8988T (cell line): ENCODE measurements at places on chromosomes 12 and 14.
A peak's percentile ranks its signal among the peaks of the same experiment; 100 is the strongest.

- DNase-seq = no peak
These were observed 4.8 kb downstream of the GUCY2C start for GRCh38 chr12:14691560-14691959.

- DNase-seq = no peak
These were observed 62.7 kb downstream of the CHST11 start for GRCh38 chr12:104519190-104520019.

- no peak for DNase-seq
These were observed 33.6 kb upstream of the TDRD9 start for GRCh38 chr14:103894723-103895059.

GRCh38 chr14:37145395-37145794, 27.0 kb downstream of the SLC25A21 start:
- no peak for DNase-seq

DNA sequence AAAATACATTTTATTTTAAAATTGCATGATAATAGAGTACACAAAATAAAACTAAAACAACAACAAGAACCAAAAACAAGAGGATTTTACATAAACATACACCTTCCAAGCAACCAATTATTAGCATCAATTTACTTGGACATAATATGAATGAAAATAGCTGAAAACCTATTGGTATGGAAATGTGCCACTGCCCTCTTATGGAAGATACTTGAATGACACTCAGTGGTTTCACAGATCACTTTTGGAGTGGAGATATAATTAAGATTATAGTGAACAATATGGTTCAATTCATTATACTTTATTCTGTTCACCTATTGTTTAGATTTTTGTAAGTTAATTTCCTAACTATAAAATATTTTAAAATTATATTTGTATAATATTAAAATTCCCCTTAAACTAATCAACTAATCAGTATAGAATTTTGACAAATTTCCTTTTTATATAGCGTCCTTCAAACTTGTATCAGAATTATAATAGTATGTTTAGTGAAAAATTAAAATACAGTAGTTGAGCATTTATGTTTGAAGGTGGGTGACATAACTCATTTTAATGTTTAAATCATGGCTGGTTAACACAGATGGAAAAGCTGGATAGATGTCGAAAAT, 70.1 kb downstream of the SLC6A15 start:
- no peak for DNase-seq

- DNase-seq = no peak
These were observed 877 bp downstream of the BAG5 start for GRCh38 chr14:103561381-103562178.

- peak; percentile 75 for DNase-seq
These were observed at the start of gene PLEKHG3 for GRCh38 chr14:64704143-64704742. Gene PLEKHG3, plus strand, starts transcription at chr14:64704424. Its CDS starts 23,208 bp downstream, at chr14:64727632.

DNA sequence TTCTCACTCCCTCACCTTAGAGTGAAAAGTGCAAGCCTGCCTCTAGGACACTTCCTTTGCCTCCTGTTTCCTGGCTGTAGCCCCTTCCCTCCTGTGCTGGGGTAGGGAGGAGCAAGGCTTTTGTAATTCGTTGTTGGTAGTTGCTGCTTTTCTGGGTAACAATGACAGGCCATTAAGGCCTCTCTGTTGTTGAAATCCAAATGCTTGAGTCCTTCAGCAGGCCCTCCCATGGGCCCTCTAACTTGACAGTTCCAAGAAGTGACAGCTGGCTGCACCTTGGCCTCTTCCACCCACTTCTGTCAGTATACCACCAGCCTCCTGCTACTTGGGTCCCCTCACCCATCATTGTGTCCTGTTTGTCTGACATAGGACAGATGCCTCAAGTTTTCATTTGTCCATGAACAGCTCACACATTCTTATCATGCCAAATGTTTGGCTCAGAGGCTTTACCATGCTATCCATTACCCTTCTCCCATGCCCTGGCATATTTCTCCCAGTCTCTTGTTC, 103.7 kb upstream of the PDE3A start:
- DNase-seq = no peak

GRCh38 chr12:112591488-112591887, 172.7 kb downstream of the PTPN11 start:
- DNase-seq = no peak

DNA sequence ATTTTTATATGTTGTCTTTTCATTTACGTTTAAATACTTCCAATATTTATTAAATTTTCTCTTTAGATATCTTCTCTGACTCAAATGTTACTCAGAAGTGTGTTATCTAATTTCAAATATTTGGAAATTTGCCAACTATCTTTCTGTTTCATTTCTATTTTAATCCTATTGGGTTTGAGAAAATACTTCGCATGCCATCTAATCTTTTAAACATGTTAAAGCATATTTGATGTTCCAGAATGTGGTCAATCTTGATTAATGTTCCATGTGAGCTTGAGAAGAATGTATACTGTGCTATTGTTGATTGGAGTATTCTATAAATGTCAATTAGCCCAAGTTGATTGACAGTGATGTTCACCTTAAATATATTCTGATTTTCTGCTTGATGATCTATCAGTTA, 11.9 kb upstream of the DCN start:
- no peak for DNase-seq

DNA sequence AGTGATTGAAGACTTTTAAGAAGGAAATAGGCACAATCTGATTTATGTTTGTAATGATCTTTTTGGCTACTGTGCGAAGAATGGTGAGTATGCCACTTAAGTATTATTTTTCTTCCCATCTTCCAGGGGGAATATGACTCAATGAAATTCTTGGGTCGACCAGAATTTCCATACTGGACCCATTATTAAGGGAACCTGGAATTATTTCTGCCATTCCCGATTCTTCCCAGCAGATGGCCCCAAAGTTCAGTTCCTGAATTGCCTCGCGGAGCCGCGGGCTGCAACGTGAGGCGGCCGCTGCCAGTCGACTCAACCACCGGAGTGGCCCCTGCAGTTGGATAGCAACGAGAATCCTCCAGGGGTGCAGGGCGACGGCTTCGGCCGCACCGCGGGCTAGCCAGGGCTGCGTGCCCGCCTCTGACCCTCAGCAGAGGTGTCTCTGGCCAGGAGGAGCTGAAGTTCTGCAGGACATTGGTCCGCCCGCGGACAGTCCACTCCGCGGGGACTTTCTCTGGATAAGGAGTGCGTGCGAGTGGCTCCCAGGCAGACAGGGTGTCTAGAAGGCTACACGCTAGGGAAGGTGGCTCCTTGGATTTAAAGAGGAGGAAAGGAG, 628 bp upstream of the TSHR start:
- peak; percentile 56 for DNase-seq

GRCh38 chr14:23285530-23286019, 357 bp downstream of the HOMEZ start:
- DNase-seq = no peak

DNA sequence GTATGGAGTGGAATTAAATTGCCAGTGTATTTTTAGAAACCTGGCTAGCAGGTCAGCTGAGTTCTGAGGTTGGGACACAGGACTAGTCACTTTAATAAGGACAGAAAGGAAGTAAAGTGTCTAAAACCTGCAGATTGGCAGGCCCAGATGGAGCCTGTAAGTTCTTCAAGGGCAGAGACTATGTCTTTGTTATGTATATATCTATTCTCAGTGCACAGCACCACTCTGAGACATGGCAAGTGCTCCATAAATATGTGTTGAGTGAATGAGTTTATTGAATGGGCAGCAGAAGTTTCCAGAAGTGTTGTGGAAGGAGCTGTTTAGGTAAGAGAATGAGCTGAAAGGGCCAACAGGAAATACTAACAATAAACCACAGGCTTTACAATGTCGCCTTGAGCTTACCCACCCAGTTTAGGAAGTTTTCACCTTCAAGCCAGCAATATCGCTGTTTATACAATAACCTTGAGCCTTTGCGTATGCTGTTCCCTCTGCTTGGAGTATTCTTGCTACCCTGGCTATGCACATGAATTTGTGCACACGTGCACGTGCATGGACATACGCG, 109.5 kb upstream of the TMPO start:
- DNase-seq = no peak

DNA sequence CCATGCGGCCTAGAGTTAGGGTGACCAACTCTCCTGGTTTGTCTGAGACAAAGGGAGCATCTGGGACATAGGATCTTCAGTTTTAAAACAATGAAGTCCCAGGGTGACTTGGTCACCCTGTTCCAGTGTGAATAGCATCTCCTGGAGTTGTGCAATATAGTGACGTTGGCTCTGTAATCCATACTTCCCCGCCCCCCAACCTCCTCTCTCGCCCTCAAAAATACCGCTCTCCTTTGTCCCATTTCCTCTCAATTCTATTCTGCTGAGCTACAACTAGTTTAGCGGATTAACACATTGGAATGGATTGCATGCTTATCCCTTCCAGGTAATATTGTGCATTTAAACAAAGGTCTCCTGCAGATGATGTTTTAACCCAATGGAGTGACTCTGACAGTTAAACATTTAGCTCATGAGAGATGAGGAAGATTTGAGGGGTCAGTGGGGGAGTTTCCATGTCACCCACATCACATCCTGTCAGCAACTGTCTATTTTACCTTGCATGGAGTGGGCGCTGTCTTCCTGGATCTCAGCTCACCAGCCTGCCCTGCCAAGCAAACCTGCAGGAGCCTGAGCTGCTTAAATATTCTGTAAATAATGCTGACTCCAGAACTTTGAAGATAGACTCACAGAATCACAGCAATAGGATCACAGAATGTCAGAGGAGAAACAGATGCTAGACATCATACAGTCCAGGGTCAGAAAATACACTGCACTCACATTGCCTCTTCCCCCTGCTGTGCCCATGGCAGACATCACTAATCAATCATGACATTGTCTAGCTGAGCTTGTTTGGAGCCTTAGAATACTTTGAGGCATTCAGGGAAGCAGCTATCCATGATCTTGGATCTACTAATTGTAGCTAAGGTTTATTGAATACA, 43.0 kb downstream of the MAP1LC3B2 start:
- DNase-seq = no peak

- no peak for DNase-seq
These were observed 79.0 kb downstream of the FRMD6 start for GRCh38 chr14:51730684-51731083.

DNA sequence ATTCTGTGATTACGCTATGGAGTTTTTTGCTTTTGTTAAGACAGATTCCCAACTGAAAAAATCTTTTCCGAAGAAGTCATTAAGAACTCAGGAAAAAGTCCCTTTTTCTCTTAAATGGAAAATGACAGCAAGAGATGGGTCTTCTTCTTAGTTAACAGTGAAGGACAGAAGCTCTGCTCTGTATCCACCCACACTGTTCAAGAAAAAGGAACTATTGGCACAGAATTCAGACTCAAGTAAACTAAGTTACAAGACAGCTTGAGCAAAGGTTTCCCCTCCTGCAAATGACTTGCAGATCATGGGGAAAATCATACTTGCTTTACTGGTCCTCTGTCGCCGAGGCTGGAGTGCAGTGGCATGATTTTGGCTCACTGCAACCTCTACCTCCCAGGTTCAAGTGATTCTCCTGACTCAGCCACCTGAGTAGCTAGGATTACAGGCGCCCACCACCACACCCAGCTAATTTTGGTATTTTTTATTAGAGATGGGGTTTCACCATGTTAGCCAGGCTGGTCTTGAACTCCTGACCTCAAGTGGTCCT, 137.1 kb upstream of the AEBP2 start:
- DNase-seq = no peak

- DNase-seq = peak; percentile 98
These were observed at the start of gene CRIP2 for GRCh38 chr14:105474483-105475268. Gene CRIP2, plus strand, starts transcription at chr14:105474821. Its CDS starts 42 bp downstream, at chr14:105474863.
